ENCODE measurements at places on chromosomes 4 and X.
A peak's percentile ranks its signal among the peaks of the same experiment; 100 is the strongest.

GRCh38 chrX:318068-318738 lies 393 bp downstream of the GTPBP6 start:
- peak; percentile 100 for DNase-seq

GRCh38 chr4:41744572-41745291 lies 3.8 kb downstream of the PHOX2B start:
- no peak for DNase-seq

GRCh38 chr4:113316879-113317278 lies 267.4 kb downstream of the ANK2 start:
- no peak for DNase-seq

DNA sequence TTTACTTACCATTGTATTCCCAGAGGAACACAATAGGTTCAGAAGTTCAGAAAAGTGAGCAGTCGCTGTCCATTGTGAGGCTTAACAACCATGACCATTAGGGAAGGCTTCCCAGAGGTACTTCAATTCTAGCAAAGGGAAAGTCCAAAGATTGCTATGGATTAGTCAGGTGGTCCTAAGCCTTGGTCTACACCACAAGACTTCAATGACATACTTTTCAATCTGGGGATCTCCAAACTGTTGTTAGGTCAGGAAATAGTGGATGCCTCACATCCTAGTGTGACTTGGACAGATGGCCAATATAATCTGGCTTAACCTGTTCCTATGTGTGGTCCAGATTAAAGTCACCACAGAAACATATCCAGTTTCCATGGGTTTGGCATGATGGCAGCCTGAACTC lies 118.0 kb downstream of the SPCS3 start:
- DNase-seq = no peak

DNA sequence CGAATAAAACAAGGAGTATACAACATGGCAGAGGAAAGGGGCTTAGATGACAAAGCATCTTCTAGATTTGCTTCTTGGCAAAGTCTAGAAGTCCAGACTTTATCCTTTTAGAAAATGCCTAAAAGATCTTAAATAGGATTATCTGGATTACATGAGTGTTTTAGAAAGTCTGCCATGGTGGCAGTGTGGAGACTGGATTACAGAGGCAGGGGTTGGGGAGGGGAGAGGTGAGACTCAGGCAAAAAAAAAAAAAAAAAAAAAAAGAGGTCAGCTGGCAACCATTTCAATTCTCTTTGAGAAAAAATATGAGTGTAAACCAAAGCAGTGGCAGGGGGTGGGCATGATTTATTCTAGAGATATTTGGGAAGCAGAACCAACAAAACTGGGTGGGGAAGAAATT lies 17.4 kb downstream of the ZNF827 start:
- no peak for DNase-seq

DNA sequence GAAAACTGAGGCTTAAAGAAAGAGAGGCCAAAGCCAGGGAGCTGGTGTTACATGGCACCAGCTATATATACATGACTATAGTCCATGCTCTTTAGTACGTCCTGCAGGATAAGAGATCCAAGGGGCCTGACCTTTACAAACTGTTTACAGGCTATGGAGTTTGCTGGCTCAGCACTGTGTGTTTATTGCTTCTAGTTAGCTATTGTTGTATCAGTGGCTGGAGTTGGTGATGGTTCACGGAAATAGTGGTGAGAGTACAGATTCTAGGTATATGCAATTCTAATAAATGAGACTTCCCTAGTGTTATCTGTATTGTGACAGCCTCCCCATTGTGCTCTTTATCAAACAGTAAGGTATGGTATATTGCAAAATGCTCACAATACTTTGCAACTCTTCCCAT lies 46.5 kb downstream of the REPS2 start:
- no peak for DNase-seq

Measured in thoracic aorta (tissue), 2 donors.